ENCODE measurements at places on chromosomes 7 and 10.
A peak's percentile ranks its signal among the peaks of the same experiment; 100 is the strongest.

DNA sequence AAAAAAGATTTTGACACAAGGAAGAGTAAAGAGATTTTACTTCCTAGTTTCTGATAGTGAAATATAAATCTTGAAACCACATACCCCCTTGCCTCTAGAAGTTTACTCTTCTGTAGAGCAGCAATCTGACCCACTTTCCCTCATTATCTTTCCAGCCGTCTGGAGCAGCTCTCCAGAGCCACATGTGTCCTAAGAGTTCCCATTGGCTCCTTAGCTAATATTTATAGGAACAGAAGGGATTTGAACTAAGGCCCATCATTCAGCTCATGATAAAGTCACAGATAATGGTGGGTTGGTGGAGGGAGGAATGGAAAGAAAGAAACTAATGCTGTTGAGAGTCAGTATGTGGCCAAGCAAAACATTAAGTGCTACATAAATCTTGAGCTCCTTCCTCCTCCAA, 121.8 kb downstream of the INHBA start:
- DNase-seq, result no peak

DNA sequence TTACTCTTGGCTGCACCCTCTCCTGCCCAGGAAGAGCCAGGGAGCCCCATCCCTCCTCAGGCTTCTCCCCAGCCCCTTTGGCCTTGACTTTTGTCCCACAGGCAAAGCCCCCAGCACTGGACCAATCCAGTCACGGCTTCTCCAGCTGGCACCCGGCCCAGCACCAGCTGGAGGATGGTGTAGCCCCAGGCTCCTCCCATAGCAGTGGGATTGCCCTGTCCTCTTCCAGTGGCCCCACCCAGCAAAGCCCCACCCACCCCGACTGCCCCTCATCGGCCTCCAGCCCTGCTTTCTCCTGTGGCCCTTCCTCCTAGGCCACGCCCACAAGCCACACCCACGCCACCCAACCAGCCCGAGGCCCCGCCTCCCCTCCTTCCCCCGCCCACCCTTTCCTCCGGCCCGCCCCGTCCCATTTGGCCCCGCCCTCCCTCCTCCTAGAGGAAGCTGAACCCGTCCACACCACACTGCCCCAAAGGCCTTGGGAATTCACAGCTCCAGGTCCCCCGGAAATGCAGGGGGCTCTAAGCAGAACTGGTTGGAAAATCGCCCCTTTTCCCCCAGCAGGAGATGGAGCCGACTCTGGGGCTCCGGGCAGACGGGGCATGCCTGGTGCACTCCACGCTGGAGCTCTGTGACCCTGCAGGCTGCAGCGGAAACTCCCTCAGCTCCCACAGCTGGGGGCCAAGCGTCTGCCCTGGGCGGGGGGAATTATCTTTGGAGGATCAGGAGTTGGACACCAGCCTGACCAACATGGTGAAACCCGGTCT, 25.2 kb downstream of the GET4 start:
- peak; percentile 99 for DNase-seq

GRCh38 chr10:119100434-119101238, 3.3 kb upstream of the DENND10 start:
- DNase-seq, result peak; percentile 41

GRCh38 chr7:1553512-1554210, 2.3 kb downstream of the TMEM184A start:
- DNase-seq, result no peak

DNA sequence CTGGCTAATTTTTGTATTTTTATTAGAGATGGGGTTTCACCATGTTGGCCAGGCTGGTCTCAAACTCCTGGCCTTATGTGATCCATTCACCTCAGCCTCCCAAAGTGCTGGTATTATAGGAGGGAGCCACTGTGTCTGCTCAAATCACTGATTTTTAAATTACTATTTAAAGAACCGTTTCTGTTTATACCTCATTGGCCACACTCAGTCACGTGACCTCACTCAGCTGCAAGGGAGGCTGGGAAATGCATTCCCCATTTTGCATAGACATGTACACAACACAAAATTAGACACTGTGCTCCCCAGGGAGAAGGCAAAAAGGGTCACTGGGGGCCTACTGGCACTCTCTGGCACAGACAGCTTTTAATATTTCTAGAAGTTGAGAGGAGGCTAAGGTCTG, 13.6 kb upstream of the CALU start:
- DNase-seq, result no peak

GRCh38 chr7:155163696-155164095, 93.6 kb downstream of the HTR5A start:
- DNase-seq, result no peak

- DNase-seq, result no peak
Measured at GRCh38 chr7:63042730-63043511, 955.7 kb upstream of the ZNF722 start.

GRCh38 chr10:6167456-6167855, 35.3 kb upstream of the PFKFB3 start:
- no peak for DNase-seq

- DNase-seq, result no peak
Measured at GRCh38 chr7:26081638-26082037, 70.4 kb upstream of the NFE2L3 start.
